ENCODE measurements at places on chromosomes 7 and 10.
A peak's percentile ranks its signal among the peaks of the same experiment; 100 is the strongest.

DNA sequence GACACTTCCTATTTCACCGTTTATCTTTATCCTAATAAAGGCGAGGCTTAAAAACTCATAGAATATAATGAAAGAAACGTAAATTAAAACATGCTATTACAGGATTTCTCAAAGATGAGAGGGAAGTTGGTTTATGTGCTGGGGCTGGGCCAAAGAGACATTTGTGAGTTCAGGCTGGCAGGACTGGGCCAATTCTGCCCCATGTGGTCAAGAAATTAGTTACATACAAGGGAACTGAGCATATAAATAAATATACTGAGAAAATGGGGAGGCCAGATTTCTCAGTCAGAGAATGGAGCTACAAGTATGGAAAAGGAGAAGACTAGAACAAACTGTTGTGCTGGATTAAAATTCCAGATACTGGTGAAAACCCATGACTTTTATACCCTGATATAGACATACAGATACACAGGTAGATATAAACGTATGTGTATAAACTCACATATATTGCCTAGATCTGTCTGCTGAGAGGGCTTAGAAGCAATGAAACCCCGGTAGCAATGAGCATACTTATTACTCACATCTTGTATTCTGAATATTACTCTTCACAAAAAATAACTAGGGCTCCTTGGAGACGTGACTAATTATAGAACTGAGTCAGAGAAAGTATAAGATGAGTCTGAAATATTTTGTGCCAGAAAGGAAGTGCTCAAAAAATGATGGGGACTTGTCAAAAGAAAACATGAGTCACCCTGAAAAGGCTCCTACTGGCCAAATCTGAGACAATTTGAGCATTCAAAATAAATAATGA is 155.7 kb upstream of the FGFR2 start:
- peak; percentile 44 for DNase-seq

DNA sequence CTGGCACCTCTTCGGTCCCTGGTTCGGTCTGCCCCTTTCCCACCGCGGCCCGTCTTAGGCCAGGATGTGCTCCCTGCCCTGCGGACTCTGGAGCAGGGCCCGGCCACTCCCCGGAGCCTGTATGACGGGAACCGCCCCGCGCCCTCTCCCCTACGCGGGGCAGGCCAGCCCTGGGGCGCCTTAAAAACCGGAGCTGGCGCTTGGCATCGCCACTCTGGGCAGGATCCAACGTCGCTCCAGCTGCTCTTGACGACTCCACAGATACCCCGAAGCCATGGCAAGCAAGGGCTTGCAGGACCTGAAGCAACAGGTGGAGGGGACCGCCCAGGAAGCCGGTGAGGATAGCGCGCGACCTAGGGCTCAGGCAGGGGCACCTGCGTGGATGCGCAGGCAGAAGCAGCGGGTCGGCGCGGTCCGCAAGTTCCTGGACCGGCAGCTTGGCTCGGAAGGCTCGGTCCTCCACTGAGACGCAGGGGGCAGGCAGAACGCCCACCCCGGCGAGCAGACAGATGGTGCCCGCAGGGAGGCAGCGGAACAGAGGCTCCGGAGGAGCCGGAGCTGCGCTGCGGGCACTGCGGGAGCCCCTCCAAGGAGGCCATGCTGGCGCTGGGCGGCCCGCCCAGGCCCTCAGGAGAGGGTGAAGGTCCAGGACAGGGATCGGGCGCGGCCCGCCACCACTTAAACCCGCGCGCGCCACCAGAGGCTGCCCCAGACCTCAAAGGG is at the start of gene ADIRF:
ADIRF (plus strand) TSS at position 212 of the 723 bp plus-strand sequence; CDS start at position 275, 63 bp downstream.
- no peak for DNase-seq

GRCh38 chr10:23075672-23076071 is 19.7 kb upstream of the MSRB2 start:
- no peak for DNase-seq

DNA sequence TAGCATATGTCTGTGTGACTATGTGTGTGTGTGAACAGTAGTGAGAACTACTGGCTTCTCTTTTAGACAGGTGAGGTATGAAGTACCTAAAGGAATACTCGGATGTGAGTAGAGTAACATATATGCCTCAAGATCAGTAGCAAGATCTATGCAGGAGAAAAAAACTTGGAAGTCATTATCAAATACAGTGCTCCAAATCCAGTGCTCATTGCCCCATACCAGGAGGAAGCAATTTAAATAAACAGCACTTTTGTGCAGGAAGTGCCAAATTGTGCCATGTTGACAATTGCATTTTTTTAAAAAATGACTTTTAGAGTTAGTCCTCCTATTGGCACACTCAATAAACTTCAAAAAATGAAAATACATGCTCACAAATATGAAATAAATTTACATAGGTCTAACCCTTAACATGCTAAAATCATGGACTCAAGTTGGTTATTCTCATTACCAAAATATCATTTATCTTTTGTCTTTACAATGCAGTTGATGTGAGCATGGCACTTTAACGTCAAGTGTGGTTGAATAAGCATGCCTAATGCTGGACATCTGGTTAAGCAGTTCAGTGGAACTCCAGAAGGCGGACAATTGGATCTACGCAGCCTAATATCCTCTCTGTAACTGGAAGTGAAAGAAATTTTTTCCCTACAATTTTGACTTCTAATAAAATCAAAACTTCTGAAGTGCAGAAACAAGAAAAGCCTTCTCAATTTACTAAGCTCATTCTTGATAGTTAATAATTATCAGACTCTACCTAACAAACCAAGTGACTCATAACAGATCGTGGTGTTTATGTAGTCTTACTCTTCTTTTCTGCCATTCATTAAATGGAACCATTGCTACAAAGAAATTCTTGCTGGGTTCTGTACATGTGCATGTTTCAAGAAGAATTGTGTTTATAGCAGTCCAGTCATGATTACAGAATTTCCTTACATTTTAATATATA is 195.2 kb downstream of the MDFIC start:
- no peak for DNase-seq

- peak; percentile 88 for DNase-seq
Measured at GRCh38 chr7:67625257-67625737, 628.7 kb downstream of the TYW1 start.
